ENCODE measurements at places on chromosomes 12 and 14.

GRCh38 chr12:42810006-42810405 is 220.5 kb upstream of the PRICKLE1 start:
- DNase-seq = no peak

GRCh38 chr14:33377596-33378390 is 439.1 kb downstream of the NPAS3 start:
- DNase-seq = no peak

- no peak for DNase-seq
Observed at GRCh38 chr14:99566009-99566389, 38.0 kb downstream of the CCDC85C start.

GRCh38 chr12:59168647-59169046 is 248.3 kb upstream of the LRIG3 start:
- no peak for DNase-seq

DNA sequence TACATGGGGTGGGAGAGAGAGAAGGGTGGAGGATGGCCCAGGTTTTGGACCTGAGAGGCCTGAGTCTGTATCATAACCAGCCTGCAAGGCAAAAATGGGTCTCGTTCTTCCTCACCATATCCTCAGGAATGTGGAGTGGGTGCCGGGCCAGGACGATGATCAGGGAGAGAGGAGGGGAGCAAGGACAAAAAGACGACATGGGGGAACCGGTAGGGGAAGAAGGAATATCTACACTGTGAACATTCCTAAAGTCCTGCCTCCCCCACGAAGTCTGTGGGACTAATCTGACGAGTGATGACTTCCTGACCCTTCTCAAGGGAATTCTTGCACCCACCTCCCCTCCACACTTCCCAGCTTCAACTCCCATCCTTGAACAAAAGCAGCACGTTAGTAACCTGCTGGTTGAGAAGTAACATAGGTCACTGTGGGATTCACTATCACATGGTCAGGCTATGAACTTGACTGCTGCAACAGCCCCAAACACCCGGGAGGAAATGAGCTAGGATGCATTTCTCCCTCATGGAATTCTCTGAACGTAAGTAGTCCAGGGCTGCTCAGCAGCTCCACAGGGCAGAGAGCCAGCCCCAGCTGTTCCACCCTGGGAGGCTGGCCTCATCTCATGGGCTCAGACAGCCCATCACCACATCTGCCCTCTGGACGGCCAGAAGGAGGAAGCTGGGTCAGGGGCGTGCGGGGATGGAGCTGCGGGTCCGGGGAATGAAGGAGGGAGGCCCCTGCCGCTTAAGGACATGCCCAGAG is 36.8 kb upstream of the VWF start:
- no peak for DNase-seq

- DNase-seq = no peak
Observed at GRCh38 chr12:47164724-47165439, 85.1 kb upstream of the AMIGO2 start.

DNA sequence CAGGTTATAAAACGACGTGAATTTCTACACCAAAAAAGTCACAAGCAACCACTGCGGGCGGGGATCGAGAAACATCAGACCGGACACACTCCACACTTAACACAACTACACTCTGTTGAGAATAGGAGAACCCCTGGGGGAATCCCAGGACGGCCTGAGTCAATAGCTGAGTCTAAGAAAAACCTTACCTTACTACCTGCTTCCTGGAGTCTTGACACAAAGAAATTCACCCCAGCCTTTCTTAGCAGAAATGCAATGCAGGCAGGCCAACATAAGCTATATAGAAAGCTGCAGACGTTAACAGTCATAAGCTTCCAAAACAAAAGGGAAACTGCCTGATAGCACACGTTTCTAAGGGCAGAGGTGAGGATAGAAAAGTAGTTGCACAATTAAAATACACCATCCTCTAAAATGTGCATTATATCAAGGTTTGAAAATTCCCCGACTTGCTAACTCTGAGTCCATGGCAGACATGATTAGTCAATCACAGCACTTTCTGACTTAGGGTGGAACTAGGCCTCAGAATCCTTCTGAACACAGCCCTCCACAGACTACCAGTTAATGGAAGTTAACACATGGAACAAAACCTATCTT is 68.0 kb downstream of the CCDC88C start:
- DNase-seq = peak; percentile 82

- no peak for DNase-seq
Observed at GRCh38 chr14:85063747-85064146, 466.2 kb upstream of the FLRT2 start.

DNA sequence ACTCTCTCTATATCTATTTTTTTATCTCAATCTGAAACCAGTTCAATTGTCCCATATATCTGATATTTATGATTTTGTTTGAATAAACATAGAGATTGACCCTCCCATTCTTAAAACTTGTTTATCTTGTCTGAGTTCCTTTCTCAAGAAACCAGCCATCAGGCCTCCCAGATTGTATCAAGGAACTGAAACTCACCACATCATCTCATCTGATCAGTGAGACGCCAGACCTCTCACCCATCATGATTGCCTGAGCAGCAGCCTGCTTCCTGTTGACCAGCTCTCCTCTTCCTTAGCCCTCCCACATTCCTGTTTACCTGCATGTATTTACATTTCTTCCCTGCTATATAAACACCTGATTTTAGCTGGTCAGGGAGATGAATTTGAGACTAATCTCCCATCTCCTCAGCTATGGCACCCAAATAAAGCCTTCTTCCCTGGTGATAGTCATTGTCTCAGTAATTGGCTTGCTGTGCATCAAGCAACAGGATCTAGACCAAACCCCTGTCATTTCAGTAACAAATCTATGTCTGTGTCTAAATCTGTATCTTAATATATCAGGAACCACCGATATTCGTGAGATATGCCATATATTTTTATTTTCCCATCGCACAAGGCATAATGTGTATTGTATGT is 323.6 kb downstream of the TMTC2 start:
- no peak for DNase-seq

DNA sequence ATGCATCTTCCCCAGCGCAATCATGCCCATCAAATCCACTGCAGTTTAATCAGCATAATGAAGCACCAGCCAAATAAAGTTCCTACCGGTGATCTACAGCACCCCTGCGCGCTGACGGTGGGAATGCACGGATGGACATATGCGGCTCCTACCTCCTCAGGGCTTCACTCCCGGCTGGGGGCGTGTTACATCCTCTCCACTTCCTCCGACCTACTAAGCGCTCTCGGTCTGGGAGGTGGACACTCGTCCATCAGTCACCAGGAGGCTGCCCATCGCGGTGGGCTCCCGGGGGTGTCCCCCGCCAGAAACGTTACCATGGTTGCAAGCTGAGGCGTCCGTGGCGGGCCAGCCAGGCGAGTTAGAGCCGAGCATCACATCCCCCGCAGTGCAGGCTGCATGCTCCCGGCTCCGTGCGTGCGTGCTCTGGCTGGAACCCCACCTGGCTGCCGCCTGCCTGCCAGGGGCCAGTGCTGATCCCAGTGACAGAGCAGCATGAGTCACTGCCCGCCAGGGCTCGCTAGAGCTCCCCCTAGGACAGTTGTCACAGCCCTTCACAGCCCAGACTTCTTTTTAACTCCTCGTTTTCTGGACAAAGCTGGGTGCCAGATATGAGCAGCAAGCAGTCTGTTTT is 73.0 kb downstream of the CIT start:
- no peak for DNase-seq

DNA sequence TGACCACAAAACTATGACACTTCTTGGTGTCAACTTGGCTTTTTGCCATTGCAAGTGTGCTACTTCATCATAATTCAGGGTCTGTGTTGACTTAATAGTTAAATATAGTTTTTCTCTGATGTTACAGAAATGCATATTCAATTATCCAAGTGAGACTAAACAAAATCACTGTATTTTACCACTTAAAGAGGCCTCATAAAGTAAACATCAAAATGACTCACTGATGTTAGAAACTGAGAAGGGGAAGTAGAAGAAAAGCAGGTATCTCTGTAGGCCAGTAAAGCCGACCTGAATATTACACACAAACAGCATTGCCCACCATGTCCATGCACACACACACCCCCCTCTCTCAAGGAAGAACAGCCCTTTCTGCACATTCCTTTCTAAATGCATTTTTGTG is 55.4 kb downstream of the RPAP3 start:
- no peak for DNase-seq

DNA sequence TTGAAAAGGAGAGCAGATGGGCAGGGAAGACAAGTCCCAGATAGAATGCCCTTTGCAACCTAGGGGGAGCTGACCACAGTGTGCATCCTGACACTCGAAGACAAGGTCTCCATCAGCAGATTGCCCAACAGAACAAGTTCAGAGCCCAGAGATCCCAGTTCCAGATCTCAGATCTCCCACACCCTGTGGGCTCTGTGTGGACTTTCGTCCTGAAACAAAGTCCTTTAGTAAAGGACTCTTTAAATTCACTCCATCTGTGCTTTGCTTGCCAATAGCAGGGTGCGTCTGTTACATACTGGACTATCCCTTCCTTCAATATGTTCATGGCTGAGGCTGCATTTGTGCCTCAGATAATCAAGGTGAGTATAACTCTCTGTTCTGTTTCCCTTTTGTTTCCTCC is 8.7 kb upstream of the C1RL start:
- DNase-seq = no peak

DNA sequence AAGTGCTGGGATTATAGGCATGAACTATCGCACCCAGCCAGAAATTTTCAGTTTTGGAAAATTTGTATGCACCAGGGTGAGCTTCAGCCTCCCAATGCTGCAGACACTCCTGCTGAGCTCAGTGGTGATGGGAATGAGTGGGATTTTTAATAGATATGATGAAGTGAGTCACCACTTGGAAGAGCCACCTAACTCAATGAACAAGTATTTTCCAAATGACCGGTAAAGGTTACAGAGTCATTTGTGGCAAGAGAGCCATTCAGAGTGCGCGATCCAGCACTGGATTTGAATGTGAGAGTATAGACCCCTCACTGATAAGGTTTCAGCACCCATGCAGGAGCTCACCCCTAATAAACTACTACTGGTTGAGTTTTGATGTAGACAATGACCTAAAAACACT is 100.7 kb downstream of the PPP2R5C start:
- DNase-seq = no peak

GRCh38 chr14:74938531-74939495 is 15.8 kb upstream of the RPS6KL1 start:
- DNase-seq = no peak
